Fibroblast of skin of right quadriceps (primary cell): ENCODE measurements at places on chromosomes 2 and 18.

DNA sequence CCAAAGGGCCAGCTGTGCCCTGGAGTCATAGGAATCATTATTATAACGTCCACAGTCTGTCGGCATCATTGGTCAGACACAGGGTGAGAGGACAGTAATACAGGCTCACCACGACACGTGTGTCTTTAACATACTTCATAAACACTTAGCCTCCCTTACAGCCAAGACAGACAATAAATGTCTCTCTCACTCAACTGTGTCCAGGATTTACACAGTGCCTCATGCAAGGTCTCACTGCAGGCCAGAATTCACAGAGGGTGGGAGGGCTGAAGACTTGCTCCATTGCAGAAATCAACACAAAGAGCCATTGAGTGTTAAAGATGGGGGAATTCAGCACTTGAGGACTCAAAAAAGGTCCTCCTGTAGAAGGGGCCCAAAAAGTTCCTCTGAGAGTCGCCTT, 210.5 kb downstream of the BCL2 start:
- DNase-seq, result no peak

GRCh38 chr2:188076149-188077056, 215.3 kb upstream of the GULP1 start:
- DNase-seq, result no peak

DNA sequence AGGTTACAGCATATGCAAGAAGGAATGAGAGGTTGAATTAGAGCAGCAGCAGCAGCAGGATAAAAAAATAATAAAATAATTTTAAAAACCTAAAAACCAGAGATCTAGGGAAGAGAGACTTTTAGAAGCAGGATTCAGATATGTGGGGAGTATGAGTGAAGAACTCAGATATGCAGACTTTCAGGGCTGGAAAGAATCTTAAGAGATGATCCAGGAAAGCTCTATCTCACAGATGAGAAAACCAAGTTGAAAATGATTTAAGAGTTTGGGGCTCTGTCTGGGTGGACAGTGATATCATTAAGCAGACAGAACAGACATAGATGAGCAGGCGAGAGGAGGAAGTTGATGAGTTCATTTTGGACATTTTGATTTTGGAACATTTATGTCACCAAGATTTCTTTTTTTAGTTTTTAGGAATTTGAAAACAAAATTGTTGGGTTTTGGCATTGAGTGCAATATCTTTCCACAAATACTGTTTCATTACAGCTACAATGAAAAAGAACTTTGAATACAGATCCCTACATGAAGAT, 31.8 kb downstream of the BCL2 start:
- DNase-seq, result no peak

GRCh38 chr2:236550701-236551465, 18.7 kb upstream of the ACKR3 start:
- DNase-seq, result no peak

DNA sequence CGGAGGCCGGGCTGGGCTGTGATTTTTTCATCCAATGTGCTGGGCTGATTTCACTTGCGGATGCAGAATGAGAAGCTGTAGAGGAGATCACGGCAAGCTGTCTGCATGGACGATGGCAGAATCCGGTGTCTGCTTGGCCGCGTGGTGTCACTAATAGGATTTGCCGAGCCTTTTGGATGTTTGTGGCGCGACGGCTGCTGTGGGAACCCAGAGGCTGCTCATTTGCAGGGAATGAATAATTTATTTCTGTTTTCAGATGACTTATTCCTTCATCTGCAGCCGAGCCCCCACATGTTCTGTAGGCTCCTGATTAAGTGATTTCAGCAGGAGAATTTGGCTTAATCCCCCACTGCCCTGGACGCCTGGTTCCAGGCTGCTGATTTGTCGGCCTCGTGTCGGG, 62.6 kb downstream of the ODC1 start:
- DNase-seq, result peak; percentile 37

- no peak for DNase-seq
These were observed 191.5 kb downstream of the SLC8A1 start for GRCh38 chr2:40260437-40260836.

GRCh38 chr18:52950155-52950554, 610.2 kb downstream of the DCC start:
- DNase-seq, result no peak

GRCh38 chr2:74481961-74482800, 617 bp downstream of the CCDC142 start:
- no peak for DNase-seq

- DNase-seq, result no peak
These were observed 14.7 kb downstream of the PID1 start for GRCh38 chr2:229256376-229256775.

GRCh38 chr2:138086576-138086975, 122.3 kb downstream of the HNMT start:
- peak; percentile 27 for DNase-seq

DNA sequence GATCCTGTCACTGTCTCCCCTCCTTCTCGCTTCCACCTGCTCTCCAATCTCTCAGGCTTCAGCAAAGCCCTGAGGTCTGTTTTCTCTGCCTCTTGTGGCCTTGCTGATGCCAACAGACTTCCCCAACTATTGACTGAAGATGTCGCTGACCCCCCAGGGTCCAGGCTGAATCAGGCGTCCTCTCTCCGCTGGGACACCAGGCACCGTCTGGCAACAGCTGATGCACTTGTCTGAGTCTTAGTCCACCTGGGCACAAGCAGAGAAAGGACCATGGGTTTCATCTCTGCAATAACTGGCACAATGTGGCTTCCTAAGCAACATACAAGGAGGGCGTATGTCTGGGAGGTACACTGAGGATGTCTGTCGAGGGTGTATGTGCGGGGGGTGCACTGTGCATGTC, 248.7 kb upstream of the MYT1L start:
- DNase-seq, result no peak
